A673 (cell line): ENCODE measurements at places on chromosomes 6 and 20.

DNA sequence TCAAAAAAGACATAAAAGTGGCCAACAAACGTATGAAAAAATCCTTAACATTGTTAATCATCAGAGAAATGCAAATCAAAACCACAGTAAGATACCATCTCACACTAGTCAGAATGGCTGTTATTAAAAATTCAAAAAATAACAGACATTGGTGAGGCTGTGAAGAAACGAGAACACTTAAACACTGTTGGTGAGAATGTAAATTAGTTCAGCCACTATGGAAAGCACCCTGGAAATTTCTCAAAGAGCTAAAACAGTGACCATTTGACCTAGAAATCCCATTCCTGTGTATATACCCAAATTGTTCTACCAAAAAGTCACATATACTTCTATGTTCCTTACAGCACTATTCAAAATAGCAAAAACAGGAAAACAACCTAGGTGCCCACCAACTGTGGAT is 24.9 kb upstream of the NT5E start:
- no peaks in the 10 kb centered on the region for H3K36me3 ChIP-seq
- no peaks in the 10 kb centered on the region for H3K27me3 ChIP-seq

- H3K4me3 ChIP-seq, result no peak overlapping the region
- no peak overlapping the region for H3K27ac ChIP-seq
- no peaks in the 10 kb centered on the region for H3K36me3 ChIP-seq
- H3K27me3 ChIP-seq, result no peaks in the 10 kb centered on the region
- no peak for DNase-seq
Measured at GRCh38 chr20:53447316-53447715, 146.3 kb downstream of the ZNF217 start.

- H3K4me3 ChIP-seq, result no peak overlapping the region
- peak; percentile 33 for DNase-seq
- no peaks in the 10 kb centered on the region for H3K36me3 ChIP-seq
- H3K4me1 ChIP-seq, result no peaks in the 10 kb centered on the region
Measured at GRCh38 chr20:61797200-61797599, 268.5 kb downstream of the TAF4 start.

DNA sequence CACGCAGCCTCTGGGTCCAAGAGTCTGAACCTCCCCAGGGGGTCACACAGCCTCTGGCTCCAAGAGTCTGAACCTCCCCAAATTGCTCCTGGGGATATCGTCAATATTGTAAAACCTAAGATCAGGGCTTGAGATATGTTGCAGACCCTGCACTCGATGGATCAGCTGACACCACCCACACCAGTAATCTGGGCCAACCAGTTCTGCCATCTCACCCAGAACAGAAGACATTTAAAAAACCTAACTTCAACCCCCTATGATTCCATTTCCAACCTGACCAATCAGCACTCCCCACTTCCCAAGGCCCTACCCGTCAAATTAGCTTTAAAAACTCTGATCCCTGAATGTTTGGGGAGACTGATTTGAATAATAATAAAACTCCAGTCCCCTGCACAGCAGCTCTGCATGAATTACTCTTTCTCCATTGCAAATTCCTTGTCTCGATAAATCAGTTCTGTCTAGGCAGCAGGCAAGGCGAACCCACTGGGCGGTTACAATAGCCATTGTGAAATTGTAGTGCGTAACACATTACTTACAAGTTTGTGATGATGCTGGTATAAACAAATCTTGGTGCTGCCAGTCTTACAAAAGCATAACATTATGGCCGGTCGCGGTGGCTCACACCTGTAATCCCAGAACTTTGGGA is 32.4 kb upstream of the FAM135A start:
- DNase-seq, result no peak
- no peaks in the 10 kb centered on the region for H3K27me3 ChIP-seq
- no peaks in the 10 kb centered on the region for H3K4me1 ChIP-seq
- H3K4me3 ChIP-seq, result no peak overlapping the region
- no peak overlapping the region for H3K27ac ChIP-seq
- H3K36me3 ChIP-seq, result no peaks in the 10 kb centered on the region

- H3K4me3 ChIP-seq, result no peak overlapping the region
- no peak overlapping the region for H3K27ac ChIP-seq
- DNase-seq, result no peak
- H3K36me3 ChIP-seq, result no peaks in the 10 kb centered on the region
- H3K4me1 ChIP-seq, result no peaks in the 10 kb centered on the region
Measured at GRCh38 chr6:6595952-6596351, 7.4 kb downstream of the LY86 start.

GRCh38 chr20:5156675-5157448 is 30.1 kb downstream of the CDS2 start:
- H3K27me3 ChIP-seq, result no peaks in the 10 kb centered on the region
- no peak overlapping the region for H3K27ac ChIP-seq
- H3K36me3 ChIP-seq, result no peaks in the 10 kb centered on the region
- no peak overlapping the region for H3K4me3 ChIP-seq
- peaks cover 14% of the 10 kb centered on the region for H3K4me1 ChIP-seq

GRCh38 chr6:20367743-20368485 is 33.8 kb upstream of the E2F3 start:
- no peaks in the 10 kb centered on the region for H3K4me1 ChIP-seq
- no peak overlapping the region for H3K4me3 ChIP-seq
- DNase-seq, result no peak
- H3K27ac ChIP-seq, result no peak overlapping the region
- no peaks in the 10 kb centered on the region for H3K36me3 ChIP-seq
- H3K27me3 ChIP-seq, result no peaks in the 10 kb centered on the region

GRCh38 chr20:31720486-31721407 is 1.9 kb downstream of the BCL2L1 start:
- H3K4me3 ChIP-seq, result peak overlapping the region; percentile 66
- no peak for DNase-seq
- H3K36me3 ChIP-seq, result peaks cover 3% of the 10 kb centered on the region
- H3K27me3 ChIP-seq, result no peaks in the 10 kb centered on the region
- H3K4me1 ChIP-seq, result peaks cover 56% of the 10 kb centered on the region

DNA sequence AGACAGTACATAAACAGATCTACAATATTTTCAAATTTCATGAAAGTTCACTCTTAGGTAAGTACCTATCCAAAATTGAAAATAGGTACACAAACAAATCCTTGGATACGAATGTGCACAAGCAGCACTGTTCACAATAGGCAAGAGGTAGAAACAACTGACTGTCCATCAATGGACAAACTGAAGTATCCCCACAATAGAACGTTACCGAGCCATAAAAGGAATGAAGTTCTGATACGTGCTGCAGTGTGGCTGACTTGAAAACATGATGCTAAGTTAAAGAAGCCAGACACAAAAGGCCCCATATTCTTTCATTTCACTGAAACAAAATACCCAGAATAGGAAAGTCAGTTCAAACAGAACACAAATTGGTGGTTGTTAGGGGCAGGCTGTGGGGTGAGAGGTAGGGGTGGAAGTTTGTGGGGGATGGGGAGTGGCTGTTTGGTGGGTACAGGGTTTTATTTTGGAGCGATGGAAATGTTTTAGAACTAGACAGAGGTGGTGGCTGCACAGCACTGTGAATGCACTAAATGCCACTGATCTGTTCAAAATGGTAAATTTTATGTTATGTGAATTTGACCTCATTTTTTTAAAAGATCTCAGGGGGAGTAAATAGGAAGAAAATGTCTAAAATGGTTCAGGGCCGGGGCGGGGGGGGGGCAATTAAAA is 89.5 kb downstream of the ZMYND8 start:
- H3K4me3 ChIP-seq, result no peak overlapping the region
- H3K27me3 ChIP-seq, result no peaks in the 10 kb centered on the region
- no peaks in the 10 kb centered on the region for H3K4me1 ChIP-seq
- H3K36me3 ChIP-seq, result peaks cover 4% of the 10 kb centered on the region
- no peak for DNase-seq

DNA sequence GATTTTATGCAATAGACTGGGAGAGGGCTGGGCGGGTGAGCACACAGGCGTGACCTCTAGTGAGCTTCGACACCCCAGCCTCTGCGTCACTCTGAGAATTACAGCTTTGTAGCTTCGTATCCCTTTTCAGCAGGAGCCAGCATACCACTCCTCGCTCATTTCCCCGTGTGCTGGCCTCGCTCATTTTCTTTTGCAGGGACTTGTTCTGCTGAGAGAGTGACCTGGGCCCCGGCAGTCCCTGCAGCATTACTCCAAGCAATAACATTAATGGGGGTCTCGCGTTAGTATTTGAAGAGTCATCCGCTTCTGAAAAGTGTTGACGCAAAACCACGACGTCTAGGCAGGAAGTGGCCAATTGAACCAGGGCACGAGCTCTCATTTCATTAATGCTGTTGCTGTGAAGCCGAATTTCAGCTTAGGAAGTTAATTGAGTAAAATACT is 193.7 kb downstream of the QKI start:
- H3K4me1 ChIP-seq, result peaks cover 3% of the 10 kb centered on the region
- no peak overlapping the region for H3K27ac ChIP-seq
- H3K27me3 ChIP-seq, result no peaks in the 10 kb centered on the region
- H3K4me3 ChIP-seq, result no peak overlapping the region
- DNase-seq, result no peak

DNA sequence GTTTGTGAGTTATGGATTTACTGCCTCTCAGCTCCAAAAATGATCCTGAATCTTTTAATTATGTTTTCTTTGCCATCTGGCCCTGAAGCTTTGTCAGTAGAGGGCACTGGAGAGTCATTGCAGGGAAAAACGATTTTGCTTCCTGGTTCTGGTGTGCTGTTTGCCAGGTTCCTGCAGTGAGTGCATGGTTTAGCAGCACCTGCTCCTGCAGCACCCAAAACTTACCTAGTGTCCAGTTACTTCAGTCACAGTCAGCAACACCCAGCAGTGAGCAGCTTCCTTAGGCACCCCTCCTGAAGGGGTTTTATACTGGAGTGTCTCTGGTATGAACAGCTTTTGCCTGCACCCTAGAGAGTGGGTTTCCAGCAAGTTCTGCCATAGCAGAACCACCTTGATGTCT is 6.0 kb upstream of the TRIM26 start:
- H3K4me1 ChIP-seq, result no peaks in the 10 kb centered on the region
- H3K36me3 ChIP-seq, result no peaks in the 10 kb centered on the region
- no peak overlapping the region for H3K4me3 ChIP-seq
- H3K27ac ChIP-seq, result no peak overlapping the region
- DNase-seq, result peak; percentile 74

GRCh38 chr6:21340573-21340972 is 253.0 kb upstream of the SOX4 start:
- no peak overlapping the region for H3K27ac ChIP-seq
- no peaks in the 10 kb centered on the region for H3K27me3 ChIP-seq
- no peaks in the 10 kb centered on the region for H3K4me1 ChIP-seq
- no peak overlapping the region for H3K4me3 ChIP-seq
- peak; percentile 12 for DNase-seq

- H3K27ac ChIP-seq, result no peak overlapping the region
- no peak overlapping the region for H3K4me3 ChIP-seq
- H3K27me3 ChIP-seq, result no peaks in the 10 kb centered on the region
- H3K4me1 ChIP-seq, result no peaks in the 10 kb centered on the region
Measured at GRCh38 chr6:39820553-39820952, 28.4 kb downstream of the DAAM2 start.

DNA sequence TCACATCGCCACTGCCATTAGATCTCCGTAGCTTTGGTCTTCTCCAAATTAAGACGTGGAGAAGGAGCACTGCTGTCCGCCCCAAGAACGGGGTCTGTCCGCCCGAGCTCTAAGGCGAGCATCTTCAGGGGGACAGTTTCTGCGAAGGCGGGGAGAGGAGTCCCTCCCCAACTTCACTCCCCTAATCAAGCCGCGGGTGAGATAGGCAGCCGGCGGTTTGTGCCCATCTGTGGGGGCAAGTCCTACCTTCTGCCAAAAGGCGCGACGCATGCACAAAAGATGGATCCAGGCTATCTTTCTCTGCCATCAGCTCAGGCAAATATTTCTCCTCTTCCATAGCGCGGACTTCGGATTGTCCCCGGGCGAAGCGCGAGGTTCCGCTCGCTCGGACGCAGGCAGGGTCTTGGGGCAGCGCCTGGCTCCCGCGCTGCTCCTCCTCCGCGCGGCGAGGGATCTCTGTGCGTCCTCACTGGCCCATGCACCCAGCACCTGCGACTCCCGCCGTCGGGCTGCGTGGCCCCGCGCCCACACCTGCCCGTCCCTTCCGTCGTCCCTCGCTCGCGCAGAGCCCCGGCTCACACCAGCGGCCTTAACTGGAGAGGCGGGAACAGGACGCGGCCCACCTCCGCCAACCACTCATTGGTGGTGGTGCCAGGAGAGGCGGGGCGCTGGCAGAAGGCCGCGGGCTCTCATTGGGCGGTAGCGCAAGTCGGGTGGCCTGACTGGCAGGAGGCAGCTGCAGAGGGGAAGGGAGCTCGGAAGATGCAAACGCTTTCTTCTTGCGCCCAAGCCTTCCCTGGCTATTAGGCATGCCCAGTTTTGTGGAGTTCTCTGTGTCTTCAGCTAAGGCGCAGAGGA is at the start of gene KHDRBS2:
KHDRBS2 (minus strand) TSS at position 614 of the 858 bp plus-strand sequence.
- H3K4me1 ChIP-seq, result no peaks in the 10 kb centered on the region

- peaks cover 13% of the 10 kb centered on the region for H3K36me3 ChIP-seq
- peak overlapping the region; percentile 72 for H3K27ac ChIP-seq
- DNase-seq, result peak; percentile 81
- H3K4me1 ChIP-seq, result peaks cover 16% of the 10 kb centered on the region
- peak overlapping the region; percentile 59 for H3K4me3 ChIP-seq
Measured at GRCh38 chr20:36861875-36862801, 13.8 kb upstream of the TLDC2 start.

- no peaks in the 10 kb centered on the region for H3K4me1 ChIP-seq
- H3K27me3 ChIP-seq, result no peaks in the 10 kb centered on the region
- no peak overlapping the region for H3K27ac ChIP-seq
- peaks cover 24% of the 10 kb centered on the region for H3K36me3 ChIP-seq
- no peak for DNase-seq
Measured at GRCh38 chr6:142210606-142211005, 63.5 kb downstream of the VTA1 start.

- peak overlapping the region; percentile 69 for H3K27ac ChIP-seq
- H3K36me3 ChIP-seq, result no peaks in the 10 kb centered on the region
- DNase-seq, result peak; percentile 71
- H3K4me3 ChIP-seq, result peak overlapping the region; percentile 57
Measured at GRCh38 chr6:26420688-26421171, 18.7 kb downstream of the BTN3A1 start.

DNA sequence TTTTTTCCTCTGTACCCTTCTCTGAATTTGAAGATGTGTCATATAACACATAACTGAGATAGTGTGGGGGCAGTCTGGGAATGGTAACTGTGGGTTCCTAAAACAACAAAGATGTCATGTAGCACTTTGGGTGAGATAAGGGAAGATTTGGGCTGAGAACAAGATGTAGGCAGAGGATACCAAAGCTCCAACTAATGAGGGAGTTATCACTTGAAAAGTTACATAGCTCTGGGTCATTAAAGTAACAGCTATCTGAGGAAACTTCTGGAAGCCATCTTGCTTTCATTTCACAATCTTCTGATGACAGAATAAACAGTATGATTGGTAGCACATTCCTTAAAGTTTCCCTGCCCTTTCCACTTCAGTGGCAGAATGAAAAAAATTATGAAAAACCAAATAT is 255.4 kb downstream of the TBX18 start:
- DNase-seq, result no peak
- H3K27ac ChIP-seq, result no peak overlapping the region
- H3K4me1 ChIP-seq, result no peaks in the 10 kb centered on the region
- no peaks in the 10 kb centered on the region for H3K27me3 ChIP-seq
- no peaks in the 10 kb centered on the region for H3K36me3 ChIP-seq

- no peaks in the 10 kb centered on the region for H3K36me3 ChIP-seq
- no peak overlapping the region for H3K4me3 ChIP-seq
- H3K27me3 ChIP-seq, result peaks cover 10% of the 10 kb centered on the region
- H3K27ac ChIP-seq, result no peak overlapping the region
- no peaks in the 10 kb centered on the region for H3K4me1 ChIP-seq
Measured at GRCh38 chr6:117469356-117469755, 13.1 kb upstream of the DCBLD1 start.
